H1 (cell line): ENCODE measurements at places on chromosomes 3 and 15. TPM values are rescaled to one million over a fixed set of nuclear protein-coding genes. Genes with fewer than 3 reads are reported as not detected.

Gene CFAP44
- 0.60 and 0.82 TPM in 2 replicates for total RNA-seq

Gene NMB
- 9.3 and 12.4 TPM in 2 replicates for total RNA-seq

Gene SCAANT1
- not detected in 2 replicates for total RNA-seq

Gene MRPL3
- 164 and 175 TPM in 2 replicates for total RNA-seq

Gene ANKRD63
- 0.26 TPM in 1 of 2 replicates, not detected in the other for total RNA-seq

Gene PDZRN3
- 16.8 and 20.5 TPM in 2 replicates for total RNA-seq

Gene FBLN2
- 15.5 and 17.4 TPM in 2 replicates for total RNA-seq

DNA sequence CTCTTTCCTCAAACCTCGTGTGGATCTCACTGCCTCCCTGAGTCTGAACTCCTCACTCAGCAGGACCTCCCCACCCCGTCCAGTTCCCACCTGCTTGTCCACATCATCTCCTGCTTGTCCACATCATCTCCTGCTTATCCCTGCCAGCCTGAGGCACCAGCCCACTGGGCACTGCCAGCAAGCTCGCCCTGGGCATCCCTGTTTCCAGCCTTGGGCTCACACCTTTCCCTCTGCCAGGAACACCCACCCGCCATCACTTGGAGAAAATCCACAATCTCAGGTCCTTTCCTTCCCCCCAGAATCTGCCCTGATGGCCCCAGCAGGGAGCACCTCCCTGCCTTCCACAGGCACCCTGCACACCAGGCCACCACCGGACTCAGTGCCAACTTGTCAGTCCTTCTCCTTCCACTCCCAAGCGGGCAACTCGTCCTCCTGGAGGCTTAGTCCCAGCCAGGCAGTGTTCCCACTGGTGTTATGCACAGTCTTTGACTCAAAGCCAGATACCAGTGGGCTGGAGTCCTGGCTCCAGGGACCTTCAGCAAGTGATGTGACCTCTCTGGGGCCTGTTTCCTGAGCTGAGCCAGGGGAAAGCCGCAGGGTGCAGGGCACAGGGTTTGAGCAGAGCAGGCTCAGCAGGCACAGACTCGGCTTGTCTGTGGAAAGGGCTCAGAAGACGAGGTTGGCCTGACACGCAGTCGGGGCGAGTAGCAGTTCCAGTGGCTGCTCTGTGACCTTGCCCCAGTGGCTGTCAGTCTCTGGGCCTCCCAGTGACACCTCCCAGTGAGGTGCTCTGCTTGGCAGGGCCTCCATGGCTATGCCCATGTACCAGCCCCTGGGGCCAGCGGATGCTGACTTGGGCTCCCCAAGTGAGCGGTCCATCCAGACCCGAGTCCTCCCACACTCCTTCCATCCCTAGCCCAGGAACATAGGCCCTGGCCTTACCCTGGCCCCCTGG is 9.5 kb upstream of the MESP2 start:
- DNase-seq, result no peak
- no peak overlapping the region for H3K4me3 ChIP-seq
- H3K27me3 ChIP-seq, result no peaks in the 10 kb centered on the region
- H3K4me1 ChIP-seq, result no peaks in the 10 kb centered on the region
- no peaks in the 10 kb centered on the region for H3K36me3 ChIP-seq

GRCh38 chr3:181264486-181264885 is 274.9 kb upstream of the DNAJC19 start:
- no peaks in the 10 kb centered on the region for H3K27me3 ChIP-seq
- H3K27ac ChIP-seq, result no peak overlapping the region
- no peak for DNase-seq
- H3K36me3 ChIP-seq, result no peaks in the 10 kb centered on the region
- no peaks in the 10 kb centered on the region for H3K4me1 ChIP-seq
- no peak overlapping the region for H3K4me3 ChIP-seq

GRCh38 chr15:83207009-83207659 is 489 bp downstream of the HDGFL3 start:
- H3K36me3 ChIP-seq, result no peaks in the 10 kb centered on the region
- H3K27ac ChIP-seq, result peak overlapping the region; percentile 81
- peaks cover 5% of the 10 kb centered on the region for H3K4me1 ChIP-seq
- no peaks in the 10 kb centered on the region for H3K27me3 ChIP-seq
- peak overlapping the region; percentile 59 for H3K4me3 ChIP-seq

- no peak overlapping the region for H3K27ac ChIP-seq
- H3K4me3 ChIP-seq, result no peak overlapping the region
- H3K4me1 ChIP-seq, result no peaks in the 10 kb centered on the region
- H3K36me3 ChIP-seq, result no peaks in the 10 kb centered on the region
- no peak for DNase-seq
Measured at GRCh38 chr3:123524981-123525380, 59.9 kb downstream of the HACD2 start.

DNA sequence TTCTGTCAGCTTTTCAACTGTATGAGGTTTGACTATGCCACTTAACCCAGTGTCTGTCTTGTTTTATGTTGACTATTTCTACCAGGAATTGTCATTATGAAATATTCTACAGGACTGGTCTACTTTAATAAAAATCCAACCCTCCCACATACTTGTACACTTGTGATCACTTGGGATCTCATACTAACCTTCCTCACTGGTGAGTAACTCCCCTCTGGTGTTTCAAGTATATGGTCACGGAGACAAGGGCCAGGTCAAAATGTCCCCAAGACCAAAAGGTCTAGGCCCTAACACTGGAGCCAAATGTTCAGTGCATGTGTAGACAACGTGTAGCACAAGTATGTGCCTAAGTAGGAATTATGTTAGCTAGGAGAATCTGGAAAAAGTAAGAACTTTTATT is 122.7 kb upstream of the TJP1 start:
- H3K36me3 ChIP-seq, result no peaks in the 10 kb centered on the region
- H3K27me3 ChIP-seq, result no peaks in the 10 kb centered on the region
- H3K27ac ChIP-seq, result no peak overlapping the region
- no peaks in the 10 kb centered on the region for H3K4me1 ChIP-seq
- DNase-seq, result no peak

DNA sequence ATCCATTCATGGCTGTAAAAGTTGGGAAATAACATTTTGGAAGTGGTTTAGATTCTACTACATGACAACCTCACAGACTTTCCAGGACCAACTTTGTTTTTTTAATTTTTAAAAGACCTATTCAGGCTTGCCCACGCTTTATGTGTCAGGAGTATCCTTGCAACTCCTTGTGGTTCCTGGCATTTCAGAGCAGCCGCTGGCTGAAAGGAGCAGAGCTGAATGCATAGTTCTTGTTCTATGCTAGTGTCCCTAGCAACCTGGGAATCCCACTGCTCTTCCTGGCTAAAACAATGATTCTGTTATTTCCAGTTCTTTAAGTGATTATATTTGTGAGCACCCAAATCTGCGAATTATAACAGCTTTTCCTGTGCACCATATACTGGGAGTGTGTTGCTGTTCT is 34.9 kb downstream of the CP start:
- H3K4me3 ChIP-seq, result no peak overlapping the region
- H3K27ac ChIP-seq, result no peak overlapping the region
- no peak for DNase-seq
- H3K4me1 ChIP-seq, result no peaks in the 10 kb centered on the region

- no peaks in the 10 kb centered on the region for H3K4me1 ChIP-seq
- H3K27me3 ChIP-seq, result no peaks in the 10 kb centered on the region
- no peaks in the 10 kb centered on the region for H3K36me3 ChIP-seq
Measured at GRCh38 chr3:88987776-88988175, 119.6 kb upstream of the EPHA3 start.

- H3K27me3 ChIP-seq, result no peaks in the 10 kb centered on the region
- peaks cover 30% of the 10 kb centered on the region for H3K4me1 ChIP-seq
- no peaks in the 10 kb centered on the region for H3K36me3 ChIP-seq
- DNase-seq, result no peak
- H3K27ac ChIP-seq, result no peak overlapping the region
- no peak overlapping the region for H3K4me3 ChIP-seq
Measured at GRCh38 chr3:53841296-53841695, 4.9 kb downstream of the CHDH start.

GRCh38 chr3:56800130-56800831 is 1.5 kb downstream of the ARHGEF3 start:
- no peak overlapping the region for H3K27ac ChIP-seq
- no peaks in the 10 kb centered on the region for H3K36me3 ChIP-seq
- DNase-seq, result no peak
- H3K4me1 ChIP-seq, result no peaks in the 10 kb centered on the region
- no peak overlapping the region for H3K4me3 ChIP-seq

GRCh38 chr3:8450618-8451017 is 51.0 kb upstream of the LMCD1 start:
- no peaks in the 10 kb centered on the region for H3K4me1 ChIP-seq
- H3K27ac ChIP-seq, result no peak overlapping the region
- H3K27me3 ChIP-seq, result no peaks in the 10 kb centered on the region

- DNase-seq, result no peak
- H3K4me1 ChIP-seq, result no peaks in the 10 kb centered on the region
- H3K27ac ChIP-seq, result no peak overlapping the region
- H3K27me3 ChIP-seq, result no peaks in the 10 kb centered on the region
- H3K4me3 ChIP-seq, result no peak overlapping the region
Measured at GRCh38 chr3:33687406-33688010, 30.5 kb downstream of the CLASP2 start.
